ENCODE measurements at places on chromosomes 7 and 10.

DNA sequence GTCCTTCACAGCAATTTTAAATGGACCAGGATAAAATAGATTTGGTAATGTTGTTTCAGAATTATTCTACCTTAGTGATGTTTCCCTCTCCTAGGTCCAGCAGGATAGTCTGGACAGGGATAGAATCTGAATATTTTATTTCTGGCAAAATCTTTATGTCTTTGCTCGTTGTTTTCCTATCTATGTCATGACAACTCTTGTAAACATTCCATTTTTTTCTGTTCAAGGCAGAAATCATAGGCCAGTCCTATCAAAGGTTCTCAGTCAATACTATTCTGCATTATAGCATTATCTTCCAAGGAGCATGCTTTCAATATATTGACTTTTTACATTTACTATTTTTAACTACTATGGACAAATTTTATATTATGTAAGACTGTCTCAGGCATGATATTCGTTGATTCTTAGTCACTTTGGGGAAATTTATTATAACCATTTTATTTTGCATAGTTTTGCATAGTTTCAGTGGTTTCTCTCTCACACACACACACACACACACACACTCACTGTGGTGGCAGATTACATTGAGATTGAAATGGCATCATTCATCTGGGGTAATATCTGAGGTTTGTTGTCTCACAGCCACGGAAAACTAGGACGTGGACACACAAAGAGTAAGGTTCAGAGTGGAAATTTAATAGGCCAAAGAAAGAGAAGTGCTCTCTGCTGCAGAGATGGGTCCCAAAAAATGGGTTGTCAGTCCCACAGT lies 17.2 kb downstream of the TAS2R60 start:
- DNase-seq, result no peak

- no peak for DNase-seq
These were observed 455.3 kb downstream of the PLXDC2 start for GRCh38 chr10:20271490-20271889.

- no peak for DNase-seq
These were observed 77.0 kb upstream of the SLF2 start for GRCh38 chr10:100835810-100836209.

- DNase-seq, result no peak
These were observed 30.0 kb downstream of the NET1 start for GRCh38 chr10:5442065-5442989.

DNA sequence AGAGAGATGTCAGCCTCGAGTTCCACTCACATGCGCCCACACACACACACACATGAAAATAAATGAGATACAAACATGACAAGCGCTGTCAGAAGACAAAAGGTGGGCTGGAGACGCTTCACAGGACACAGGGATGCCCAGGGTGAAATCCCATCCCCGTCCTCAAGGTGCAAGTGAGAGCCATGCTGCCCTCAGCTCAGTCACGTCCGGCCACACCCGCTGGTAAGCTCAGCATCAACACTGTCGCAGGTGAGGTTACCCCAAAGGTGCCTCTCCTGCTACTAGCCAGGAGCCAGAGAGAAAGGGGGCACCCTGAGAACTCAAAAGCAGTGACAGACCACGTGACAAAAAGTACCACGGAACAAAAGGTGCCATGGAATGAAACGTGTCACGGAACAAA lies 22.2 kb downstream of the PITRM1 start:
- DNase-seq, result no peak

- DNase-seq, result no peak
These were observed 77.2 kb upstream of the PCBD1 start for GRCh38 chr10:70965566-70965965.

DNA sequence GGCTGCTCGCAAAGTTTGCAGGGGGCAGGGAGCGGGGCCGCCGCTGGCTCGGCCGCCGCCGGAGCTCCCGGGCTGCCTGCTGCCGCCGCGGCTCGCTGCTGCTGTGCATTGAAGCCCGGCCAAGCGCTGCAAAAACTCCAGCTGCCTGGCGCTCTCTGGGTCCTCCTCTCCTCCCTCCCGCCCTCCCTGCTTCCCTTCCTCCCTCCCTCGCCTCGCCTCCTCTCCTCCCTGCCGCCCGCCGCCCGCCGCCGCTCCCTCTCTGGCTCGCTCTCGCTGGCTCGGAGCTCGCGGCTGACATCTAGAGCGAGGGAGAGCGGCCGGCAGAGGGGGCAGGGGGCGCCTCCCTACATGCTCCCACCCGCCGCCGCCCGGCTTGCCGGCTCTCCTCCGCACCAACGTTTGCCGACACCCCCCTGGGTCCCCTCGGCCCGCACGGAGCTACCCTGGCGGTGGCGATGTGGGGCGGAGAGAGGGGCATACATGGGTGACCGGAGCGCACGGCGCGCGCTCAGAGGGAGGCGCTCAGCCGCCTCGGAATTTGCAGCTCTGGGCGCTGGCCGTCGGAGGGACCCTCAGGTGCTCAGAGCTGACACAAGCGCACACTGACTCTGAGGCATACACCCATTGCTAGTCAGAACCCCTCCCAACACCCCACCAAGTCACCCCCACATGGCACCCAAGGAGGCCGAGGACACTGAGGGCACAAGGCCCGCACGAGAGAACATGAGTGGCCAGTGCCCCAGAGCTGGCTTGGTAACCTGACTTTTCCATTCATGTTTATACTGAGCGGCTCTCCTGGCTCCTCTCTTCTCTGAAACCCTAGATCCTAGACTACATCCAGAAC lies 1.2 kb upstream of the PLXNA4 start:
- no peak for DNase-seq

DNA sequence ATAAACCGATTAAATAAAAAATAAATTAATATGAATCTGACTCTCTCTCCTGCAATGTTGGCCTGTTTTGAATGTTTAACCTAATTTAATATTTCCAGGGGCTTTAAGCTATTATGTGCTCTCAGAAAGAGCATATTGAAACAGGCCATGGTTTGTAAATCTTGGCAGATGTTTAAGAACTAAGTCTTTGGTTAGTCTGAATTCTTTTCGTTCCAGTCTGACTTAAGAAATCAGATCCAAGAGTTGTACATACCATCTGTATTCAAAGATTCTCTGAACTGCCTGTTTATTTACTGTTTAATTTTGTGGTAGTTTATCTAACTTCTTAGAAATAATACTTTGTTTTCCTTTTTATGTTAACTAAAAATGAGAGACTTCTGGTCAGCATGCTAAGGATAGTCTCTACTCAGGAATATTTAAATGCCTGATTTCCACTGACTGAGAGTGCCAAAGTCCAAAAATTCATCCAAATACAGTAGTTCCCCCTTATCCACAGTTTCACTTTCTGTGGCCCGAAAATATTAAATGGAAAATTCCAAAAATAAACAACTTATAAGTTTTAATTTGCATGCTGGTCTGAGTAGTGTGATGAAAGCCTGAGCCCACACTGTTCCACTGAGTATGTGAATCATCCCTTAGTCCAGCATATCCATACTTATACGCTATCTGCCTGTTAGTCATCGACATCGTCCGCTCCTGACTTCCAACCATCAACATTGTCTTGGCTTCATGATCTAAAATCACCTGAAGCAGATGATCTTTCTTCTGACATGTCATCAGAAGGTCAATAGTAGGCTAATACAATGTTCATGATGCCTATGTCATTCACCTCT lies 238.1 kb upstream of the CSTF2T start:
- DNase-seq, result no peak

DNA sequence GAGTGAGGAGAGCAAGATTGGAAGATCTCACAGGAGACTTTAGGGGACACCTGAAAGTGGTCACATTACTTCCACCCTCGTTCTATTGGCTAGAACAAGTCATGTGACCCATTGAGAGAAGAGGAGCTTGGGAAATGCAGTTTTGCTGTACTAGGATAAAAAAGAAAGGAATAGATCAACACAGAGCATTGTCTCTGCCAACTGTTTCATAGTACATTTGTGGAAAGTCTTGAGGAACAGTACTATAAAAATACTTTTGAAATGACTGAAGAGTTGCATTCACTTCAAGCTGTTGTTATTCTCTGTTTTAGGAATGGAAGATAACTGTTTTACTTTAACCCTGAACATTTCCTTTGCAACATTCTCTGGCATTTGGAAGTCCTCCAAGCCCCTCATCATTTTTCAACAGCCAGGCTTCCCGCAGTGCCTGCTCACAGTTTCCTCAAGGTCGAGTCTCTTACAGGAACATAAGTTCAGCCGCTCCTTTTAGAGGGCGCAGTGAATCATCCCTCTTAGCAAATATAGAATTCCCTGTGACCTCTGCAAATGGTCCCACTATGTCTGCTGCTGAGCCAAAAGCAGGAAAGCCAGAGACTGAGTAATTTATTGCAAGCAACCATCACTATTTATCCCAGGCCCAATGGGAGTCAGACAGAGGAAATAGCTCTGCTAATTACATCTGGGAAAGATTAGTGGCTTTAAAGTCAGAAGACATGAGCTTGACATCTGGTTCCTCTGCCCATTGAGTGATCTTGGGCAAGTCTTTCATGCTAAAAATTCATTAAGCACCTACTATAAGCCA lies 40.7 kb downstream of the MRPL32 start:
- no peak for DNase-seq

GRCh38 chr7:81846398-81846797 lies 76.6 kb upstream of the HGF start:
- DNase-seq, result no peak

DNA sequence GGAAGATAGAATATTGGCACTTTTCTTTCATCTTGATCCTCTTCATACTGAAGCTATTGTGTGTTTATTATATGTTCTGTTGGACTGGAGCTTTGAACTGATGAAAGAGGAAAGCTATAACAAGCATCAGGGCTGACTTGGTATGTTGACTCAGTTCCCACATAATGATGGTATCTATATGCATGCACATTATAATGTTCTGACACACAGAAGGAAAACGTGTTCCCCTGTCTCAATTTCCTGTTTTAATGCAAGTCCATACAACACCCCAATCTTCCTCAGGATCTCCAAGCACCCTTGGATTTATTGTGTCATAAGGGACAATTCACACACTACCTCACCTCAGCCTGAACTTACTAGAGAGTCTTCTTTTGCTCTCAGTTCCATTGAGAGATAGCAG lies 8.3 kb upstream of the WASL start:
- DNase-seq, result no peak

DNA sequence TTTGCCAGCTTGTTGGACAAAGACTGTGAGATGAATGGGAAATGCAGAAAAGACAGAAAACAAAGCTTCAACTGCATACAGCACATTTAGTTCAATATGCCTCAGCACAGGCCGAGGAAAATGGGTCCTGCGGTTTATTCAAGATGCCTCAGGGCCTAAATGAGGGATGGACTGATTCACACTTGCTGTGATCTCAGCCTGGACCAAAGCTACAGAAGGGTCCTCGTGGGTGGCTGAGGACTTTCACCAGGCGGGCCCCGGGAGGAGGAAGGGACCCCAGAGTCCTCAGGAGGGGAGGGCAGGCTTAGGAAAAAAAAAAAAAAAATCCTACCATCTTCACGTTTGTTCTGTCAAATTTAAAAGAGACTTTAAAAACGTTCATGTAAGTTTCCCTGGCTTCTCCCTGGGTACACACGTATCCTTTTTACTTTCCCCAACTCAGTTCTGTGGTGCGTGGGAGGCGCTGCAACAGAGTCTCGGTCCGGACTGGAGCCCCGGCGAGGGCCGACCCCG lies 624 bp upstream of the ZNF783 start:
- DNase-seq, result no peak

- no peak for DNase-seq
These were observed 1301.5 kb upstream of the SORCS1 start for GRCh38 chr10:108465871-108466641.

- no peak for DNase-seq
These were observed 258.4 kb downstream of the SEMA3A start for GRCh38 chr7:83936056-83936708.

DNA sequence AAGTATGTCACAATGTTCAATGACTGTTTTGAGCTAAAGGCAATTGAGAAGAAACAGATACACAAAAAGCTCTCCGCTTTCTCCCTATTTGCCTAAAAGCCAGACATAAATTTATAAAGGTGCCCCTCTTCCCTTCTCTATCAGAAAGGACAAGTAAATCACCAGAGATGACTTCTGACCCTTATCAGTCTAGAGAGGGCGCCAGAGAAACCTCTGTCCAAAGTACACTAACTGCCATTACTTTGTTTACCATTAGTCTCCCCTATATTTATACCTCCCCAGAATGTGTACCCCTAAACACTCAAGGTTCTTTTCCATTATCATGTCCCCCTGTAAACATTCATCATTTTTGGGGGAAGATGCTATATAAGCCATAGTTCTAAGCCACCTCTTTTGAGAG lies 49.3 kb downstream of the TPK1 start:
- DNase-seq, result no peak

GRCh38 chr10:88616250-88616977 lies 29.9 kb downstream of the LIPJ start:
- DNase-seq, result no peak

DNA sequence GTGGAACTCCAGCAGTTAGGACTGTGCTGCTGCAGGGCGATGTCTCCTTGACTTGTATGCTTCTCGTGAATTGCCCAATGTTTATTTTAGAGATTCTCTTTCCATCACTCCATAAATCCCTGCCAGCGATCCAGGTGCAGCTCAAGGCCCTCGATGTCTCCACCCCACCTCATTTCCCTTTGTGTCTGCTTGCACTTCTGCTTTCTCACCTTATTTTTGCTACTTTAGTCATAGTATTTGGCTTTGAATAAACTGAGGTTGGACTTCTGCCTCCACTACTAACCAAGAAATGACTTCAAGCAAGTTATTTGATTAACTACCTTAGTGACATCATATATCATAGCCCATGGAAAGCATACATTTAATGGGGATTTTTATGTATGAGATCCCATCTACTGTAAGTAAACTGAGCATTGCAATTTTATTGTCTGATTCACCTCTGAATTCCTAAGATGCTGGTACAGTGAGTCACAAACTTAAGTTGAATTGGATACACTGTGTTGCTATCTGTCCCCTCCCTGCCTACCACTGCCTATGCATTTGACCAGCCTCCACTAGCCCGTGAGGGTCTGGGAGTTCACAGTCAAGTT lies 255.8 kb downstream of the ABCA13 start:
- DNase-seq, result no peak

DNA sequence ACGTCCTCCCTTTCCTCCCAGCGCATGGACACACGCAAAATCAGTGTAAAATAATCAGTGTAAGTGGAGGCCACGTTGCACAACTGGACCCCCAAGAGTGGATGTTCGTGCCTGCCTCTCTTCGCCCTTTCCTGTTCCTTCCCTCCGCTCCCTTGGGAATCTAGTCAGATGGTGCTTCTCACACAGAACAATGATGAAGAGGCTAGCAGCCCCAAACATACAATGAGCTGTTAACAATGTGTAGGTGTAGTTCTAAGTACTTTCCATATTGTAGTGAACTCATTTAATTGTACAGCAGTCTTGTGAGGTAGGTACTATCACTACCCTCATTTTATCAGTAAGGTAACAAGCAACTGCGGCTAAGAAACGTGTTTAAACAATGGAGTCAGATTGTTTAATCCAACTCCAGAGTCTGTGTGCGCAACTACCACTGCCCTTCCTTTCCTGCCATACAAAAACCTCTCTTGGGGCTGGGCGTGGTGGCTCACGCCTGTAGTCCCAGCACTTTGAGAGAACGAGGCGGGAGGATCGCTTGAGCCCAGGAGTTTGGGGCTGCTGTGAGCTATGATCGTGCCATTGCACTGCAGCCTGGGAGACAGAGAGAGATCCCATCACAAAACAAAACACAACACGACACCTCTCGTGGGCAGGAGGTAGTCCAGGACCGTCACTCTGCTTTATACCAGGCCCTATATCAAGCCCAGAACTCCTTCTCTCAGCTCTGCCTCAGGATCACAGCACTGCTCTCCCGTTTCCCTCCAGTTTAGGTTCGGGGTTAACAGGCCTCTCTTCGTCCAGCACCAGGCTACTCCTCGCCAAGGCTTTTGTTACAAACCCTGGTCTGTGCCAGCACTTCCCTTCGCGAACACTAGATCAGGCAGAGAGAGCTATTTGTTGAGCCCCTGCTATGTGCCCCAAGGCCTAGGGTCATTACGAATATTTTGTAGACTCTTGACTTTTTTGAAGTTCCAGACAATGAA lies 1.1 kb downstream of the FKBP9 start:
- DNase-seq, result no peak

Measured in activated CD8-positive, alpha-beta memory T cell treated with anti-CD3 and anti-CD28 coated beads for 48 hours (primary cell).